Caco-2 (cell line): ENCODE measurements at places on chromosomes 4 and X. TPM values are rescaled to one million over a fixed set of nuclear protein-coding genes. Genes with fewer than 3 reads are reported as not detected.

DNA sequence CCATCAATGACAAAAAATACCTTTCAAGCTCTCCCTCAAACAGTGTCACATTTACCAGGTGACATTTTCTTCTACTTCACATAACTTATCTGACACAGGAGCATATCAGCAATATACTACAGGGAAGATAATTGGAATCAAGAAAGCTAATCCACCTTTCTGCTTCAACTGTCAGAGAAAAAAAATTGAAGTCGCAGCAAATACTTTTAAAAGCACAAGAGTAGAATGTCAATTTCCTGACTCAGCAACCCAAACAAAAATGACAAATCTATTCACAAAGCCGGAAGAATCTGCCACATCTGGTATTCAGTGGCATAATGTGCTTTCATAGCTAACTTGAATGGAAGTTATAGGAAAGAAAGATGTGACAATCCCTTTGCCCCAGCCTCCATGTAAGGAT is 36.7 kb downstream of the AGA start:
- DNase-seq = no peak

- no peak for DNase-seq
Measured at GRCh38 chr4:57490520-57491255, 380.5 kb upstream of the IGFBP7 start.

The PRKG2 gene
- total RNA-seq = 3.2 and 5.6 TPM in 2 replicates

DNA sequence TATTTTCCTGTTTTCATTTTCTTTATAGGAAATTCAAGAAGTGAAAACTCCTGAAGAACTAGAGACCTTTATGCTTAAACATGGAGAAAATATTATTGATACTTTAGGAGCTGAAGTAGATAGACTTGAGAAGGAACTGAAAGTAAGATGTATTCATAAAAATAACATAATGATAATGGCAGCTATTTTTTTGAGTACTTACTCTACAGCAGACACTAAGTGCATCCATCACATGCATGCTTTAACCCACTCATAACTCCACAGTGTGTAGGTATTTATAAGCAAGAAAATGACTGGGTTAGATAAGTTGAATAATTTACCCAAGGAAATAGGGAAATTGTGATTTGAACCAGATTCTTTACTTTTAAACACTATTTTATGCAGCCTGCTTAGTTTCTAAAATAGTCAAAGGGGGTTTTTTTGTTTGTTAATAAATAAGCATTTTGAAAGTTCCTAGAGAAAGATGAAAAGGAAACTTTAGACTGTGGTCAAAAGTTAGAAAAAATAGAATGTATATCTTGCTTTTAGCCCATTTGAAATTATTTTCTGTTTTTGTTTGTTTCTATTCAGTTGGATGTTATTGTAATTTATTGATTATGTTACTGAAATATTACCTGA is 74.2 kb downstream of the BEND4 start:
- no peak for DNase-seq
